ENCODE measurements at places on chromosomes 16 and 17.

DNA sequence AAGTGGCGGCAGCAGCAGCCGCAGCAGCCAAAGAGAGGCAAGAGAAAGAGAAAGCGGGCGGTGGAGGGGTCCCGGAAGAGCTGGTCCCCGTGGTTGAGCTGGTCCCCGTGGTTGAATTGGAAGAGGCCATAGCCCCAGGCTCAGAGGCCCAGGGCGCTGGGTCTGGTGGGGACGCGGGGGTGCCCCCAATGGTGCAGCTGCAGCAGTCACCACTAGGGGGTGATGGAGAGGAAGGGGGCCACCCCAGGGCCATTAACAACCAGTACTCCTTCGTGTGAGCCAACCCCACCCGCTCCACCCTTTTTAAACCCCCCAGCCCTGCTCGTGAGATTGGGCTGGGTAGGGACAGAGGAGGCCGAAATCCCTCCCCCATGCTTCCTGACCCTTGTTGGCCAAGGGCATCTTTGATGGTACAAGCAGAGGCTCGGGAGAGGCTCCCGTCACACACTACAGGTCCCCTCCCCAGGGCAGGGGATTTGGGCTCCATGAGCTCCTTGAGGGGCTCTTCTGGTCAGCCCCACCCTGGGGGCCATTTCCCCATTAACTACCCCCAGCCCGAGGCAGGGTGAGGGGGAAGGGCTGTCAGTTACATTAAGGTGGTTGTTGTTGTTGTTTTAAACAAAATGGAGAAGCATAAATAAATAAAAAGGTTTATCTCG is 4.6 kb upstream of the ATP2A1 start:
- no peak for DNase-seq

- no peak for DNase-seq
Observed at GRCh38 chr17:82101767-82102679, 4.0 kb upstream of the FASN start.

GRCh38 chr17:32492648-32493289 is 6.0 kb downstream of the CDK5R1 start:
- no peak for DNase-seq

DNA sequence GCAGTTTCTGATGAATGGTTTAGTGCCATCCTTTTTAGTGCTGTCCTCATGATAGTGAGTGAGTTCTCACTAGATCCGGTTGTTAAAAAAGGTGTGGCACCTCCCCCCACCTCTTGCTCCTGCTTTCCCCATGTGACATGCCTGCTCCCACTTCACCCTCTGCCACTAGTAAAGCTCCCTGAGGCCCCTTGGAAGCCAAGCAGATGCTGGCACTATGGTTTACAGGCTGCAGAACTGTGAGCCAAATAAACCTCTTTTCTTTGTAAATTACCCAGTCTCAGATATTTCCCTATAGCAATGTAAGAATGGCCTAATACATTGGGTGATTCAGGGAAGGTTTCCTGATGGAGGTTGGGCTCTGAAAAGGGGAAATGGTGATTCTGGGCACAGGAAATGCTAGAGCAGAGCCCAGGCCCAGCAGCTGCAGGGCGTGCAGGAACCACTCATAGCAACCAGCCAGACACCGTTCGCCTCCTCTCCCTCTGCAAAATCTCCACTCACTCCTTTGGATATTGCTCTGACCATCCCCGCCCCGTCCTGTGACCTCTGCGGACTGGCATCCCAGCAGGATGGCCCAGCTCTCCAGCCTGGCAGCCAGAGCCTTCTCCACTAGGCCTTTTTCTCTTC is 2.6 kb upstream of the ADORA2B start:
- no peak for DNase-seq

DNA sequence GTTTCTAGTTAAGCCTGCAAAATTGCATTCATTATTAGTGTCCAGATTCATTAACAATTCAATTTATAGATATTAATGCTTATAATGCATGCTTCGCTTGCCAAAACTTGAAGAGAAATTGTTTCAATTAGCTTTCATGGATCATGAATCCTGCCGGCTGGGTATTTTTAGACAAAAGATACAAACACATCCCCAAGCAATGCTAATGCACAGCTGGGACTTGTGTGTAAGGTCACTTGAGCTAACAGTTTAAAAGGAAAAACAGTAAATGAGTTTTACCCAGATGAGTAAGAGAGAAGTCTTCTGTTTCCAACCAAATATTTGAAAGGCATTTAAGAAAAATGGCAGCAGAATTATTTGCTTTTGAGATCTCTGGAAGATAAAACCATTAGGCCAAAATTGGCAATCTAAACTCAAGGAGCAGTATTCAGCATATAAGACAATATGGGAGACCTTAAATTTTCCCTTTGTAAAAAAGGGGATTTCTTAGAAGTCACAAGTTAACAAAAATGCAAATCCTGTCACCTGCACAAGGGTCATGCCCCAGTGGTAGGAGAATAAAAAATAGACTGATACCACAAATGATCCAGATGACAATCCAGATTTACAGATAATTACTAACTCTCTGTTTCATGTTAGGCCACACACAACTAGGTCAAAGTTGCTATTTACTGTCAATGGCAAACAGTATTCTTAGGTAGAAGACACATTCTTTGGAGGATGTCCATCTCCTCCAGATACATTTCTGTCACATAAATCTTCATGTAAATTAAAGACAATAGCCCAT is 418.4 kb upstream of the PMFBP1 start:
- DNase-seq = no peak

- no peak for DNase-seq
Observed at GRCh38 chr17:60803059-60803458, 125.4 kb downstream of the BCAS3 start.

- DNase-seq = no peak
Observed at GRCh38 chr16:34050787-34051320, 591.4 kb downstream of the TP53TG3F start.

DNA sequence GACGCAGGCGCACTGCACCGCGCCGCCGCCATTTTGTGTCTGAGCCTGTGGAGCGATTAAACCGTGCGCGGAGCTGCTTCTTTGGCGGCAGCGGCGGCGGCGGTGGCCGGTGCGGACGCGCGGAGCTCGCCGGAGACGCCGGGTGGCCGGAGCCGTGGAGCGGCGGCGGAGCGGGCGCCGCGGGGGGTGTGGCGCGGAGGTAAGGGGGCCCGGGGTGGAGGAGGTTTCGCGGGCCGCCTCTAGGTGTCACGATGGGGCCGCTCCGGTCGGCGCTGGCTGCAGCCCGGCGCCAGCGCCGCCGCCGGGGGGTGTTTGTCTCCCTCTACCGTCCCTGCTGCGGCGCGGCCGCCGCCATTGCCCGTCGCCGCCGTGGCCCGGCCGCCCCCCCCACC is at the start of gene CTCF:
TSS of gene CTCF (plus strand) at position 1 of the 392 bp plus-strand sequence. CDS start 48,307 bp downstream, outside the sequence.
- peak; percentile 78 for DNase-seq

- DNase-seq = peak; percentile 46
Observed at GRCh38 chr17:29870836-29871465, 59.1 kb downstream of the SSH2 start.

DNA sequence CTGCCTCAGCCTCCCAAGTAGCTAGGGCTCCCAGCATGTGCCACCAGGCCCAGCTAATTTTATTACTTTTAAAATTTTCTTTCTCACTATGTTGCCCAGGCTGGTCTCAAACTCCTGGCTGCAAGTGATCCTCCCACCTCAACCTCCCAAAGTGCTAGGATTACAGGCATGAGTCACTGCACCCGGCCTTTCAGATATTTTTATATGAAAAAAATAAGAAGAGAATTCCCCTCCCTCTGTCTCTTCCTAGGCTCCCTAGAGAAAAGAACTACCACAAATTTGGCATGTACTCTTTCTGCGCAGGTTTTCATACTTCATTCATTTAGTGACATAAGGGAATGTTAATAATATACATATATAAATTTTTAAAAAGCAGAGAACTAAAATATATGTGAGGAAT is 21.7 kb upstream of the SMURF2 start:
- DNase-seq = no peak

DNA sequence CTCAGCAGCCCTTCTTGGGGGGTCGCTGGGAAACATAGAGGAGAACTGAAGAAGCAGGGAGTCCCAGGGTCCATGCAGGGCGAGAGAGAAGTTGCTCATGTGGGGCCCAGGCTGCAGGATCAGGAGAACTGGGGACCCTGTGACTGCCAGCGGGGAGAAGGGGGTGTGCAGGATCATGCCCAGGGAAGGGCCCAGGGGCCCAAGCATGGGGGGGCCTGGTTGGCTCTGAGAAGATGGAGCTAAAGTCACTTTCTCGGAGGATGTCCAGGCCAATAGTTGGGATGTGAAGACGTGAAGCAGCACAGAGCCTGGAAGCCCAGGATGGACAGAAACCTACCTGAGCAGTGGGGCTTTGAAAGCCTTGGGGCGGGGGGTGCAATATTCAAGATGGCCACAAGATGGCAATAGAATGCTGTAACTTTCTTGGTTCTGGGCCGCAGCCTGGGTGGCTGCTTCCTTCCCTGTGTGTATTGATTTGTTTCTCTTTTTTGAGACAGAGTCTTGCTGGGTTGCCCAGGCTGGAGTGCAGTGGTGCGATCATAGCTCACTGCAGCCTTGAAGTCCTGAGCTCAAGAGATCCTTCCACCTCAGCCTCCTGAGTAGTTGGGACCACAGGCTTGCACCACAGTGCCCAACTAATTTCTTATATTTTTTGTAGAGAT is 3.4 kb downstream of the STH start:
- DNase-seq = peak; percentile 73

GRCh38 chr17:31510308-31511194 is 119.1 kb downstream of the RAB11FIP4 start:
- DNase-seq = no peak

- no peak for DNase-seq
Observed at GRCh38 chr17:67559381-67559966, 158.3 kb upstream of the NOL11 start.

All from muscle of arm (tissue), 14 donors.